H1 (cell line): ENCODE measurements at places on chromosomes 7 and 10.

GRCh38 chr7:45233249-45233775 lies 75.7 kb downstream of the RAMP3 start:
- H3K4me1 ChIP-seq: no peaks in the 10 kb centered on the region
- no peaks in the 10 kb centered on the region for H3K36me3 ChIP-seq
- H3K27me3 ChIP-seq: no peaks in the 10 kb centered on the region
- H3K27ac ChIP-seq: no peak overlapping the region
- H3K4me3 ChIP-seq: no peak overlapping the region

DNA sequence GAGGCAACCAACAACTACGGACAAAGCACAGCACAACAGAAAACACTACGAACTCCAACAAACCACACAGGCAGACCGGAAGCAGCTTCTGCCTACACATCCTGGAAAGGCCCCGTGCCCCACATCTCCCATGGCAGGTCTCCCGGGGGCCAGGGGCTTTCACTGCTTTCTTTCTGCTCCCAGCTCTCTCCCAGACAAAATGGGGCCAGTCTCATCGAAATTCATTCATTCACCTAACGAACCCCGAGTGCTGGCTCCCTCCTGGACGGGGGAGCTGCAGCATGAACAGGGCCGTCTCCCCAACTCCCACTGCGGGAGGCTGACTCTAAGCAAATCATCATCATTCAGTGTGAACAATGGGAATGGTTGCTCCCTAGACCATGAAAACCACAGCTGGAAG lies 47.6 kb upstream of the NANOS1 start:
- H3K36me3 ChIP-seq: no peaks in the 10 kb centered on the region
- H3K27me3 ChIP-seq: no peaks in the 10 kb centered on the region
- no peak overlapping the region for H3K27ac ChIP-seq
- no peak for DNase-seq

GRCh38 chr10:12372846-12373245 lies 23.5 kb downstream of the CAMK1D start:
- no peak overlapping the region for H3K27ac ChIP-seq
- no peaks in the 10 kb centered on the region for H3K27me3 ChIP-seq
- no peak overlapping the region for H3K4me3 ChIP-seq
- H3K4me1 ChIP-seq: no peaks in the 10 kb centered on the region

- H3K36me3 ChIP-seq: no peaks in the 10 kb centered on the region
- no peaks in the 10 kb centered on the region for H3K27me3 ChIP-seq
- DNase-seq: no peak
- no peaks in the 10 kb centered on the region for H3K4me1 ChIP-seq
These were observed 7.2 kb upstream of the HGF start for GRCh38 chr7:81776948-81777630.

DNA sequence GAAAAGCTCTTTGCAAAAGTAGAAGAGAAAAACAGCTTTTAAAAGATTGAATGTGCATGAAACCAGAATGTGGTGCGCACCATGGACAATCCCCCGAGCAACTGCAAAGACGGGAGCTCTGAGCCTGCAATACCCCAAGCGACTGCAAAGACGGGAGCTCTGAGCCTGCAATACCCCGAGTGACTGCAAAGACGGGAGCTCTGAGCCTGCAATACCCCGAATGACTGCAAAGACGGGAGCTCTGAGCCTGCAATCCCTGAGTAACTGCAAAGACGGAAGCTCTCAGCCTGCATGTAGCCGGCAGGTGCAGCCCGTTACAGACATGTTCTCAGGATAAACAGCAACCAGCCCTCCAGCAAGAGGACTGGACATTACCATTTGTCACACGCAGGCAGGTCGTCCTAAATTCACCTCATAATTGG lies 6.2 kb downstream of the ZNF775 start:
- H3K4me3 ChIP-seq: no peak overlapping the region
- peaks cover 38% of the 10 kb centered on the region for H3K36me3 ChIP-seq
- peaks cover 37% of the 10 kb centered on the region for H3K4me1 ChIP-seq
- H3K27me3 ChIP-seq: no peaks in the 10 kb centered on the region
- 0 out of 2 replicates have a peak overlapping the region, but pooled peaks have one; percentile 1 for H3K27ac ChIP-seq
- DNase-seq: no peak

GRCh38 chr10:31101123-31101522 lies 69.5 kb upstream of the ZNF438 start:
- no peaks in the 10 kb centered on the region for H3K36me3 ChIP-seq
- H3K4me3 ChIP-seq: no peak overlapping the region
- DNase-seq: no peak
- no peaks in the 10 kb centered on the region for H3K4me1 ChIP-seq
- no peak overlapping the region for H3K27ac ChIP-seq

GRCh38 chr10:56561336-56561735 lies 200.3 kb upstream of the ZWINT start:
- H3K4me1 ChIP-seq: no peaks in the 10 kb centered on the region
- no peak overlapping the region for H3K4me3 ChIP-seq
- no peak for DNase-seq
- no peaks in the 10 kb centered on the region for H3K36me3 ChIP-seq
- no peaks in the 10 kb centered on the region for H3K27me3 ChIP-seq

GRCh38 chr7:156886020-156886795 lies 6.8 kb downstream of the LMBR1 start:
- no peaks in the 10 kb centered on the region for H3K4me1 ChIP-seq
- no peaks in the 10 kb centered on the region for H3K36me3 ChIP-seq
- no peak overlapping the region for H3K27ac ChIP-seq
- DNase-seq: no peak
- H3K27me3 ChIP-seq: no peaks in the 10 kb centered on the region
- no peak overlapping the region for H3K4me3 ChIP-seq

GRCh38 chr7:149147752-149148653 lies 750 bp downstream of the ZNF398 start:
- no peaks in the 10 kb centered on the region for H3K36me3 ChIP-seq
- no peaks in the 10 kb centered on the region for H3K27me3 ChIP-seq
- H3K4me3 ChIP-seq: peak overlapping the region; percentile 80
- peak; percentile 63 for DNase-seq
- peaks cover 20% of the 10 kb centered on the region for H3K4me1 ChIP-seq

DNA sequence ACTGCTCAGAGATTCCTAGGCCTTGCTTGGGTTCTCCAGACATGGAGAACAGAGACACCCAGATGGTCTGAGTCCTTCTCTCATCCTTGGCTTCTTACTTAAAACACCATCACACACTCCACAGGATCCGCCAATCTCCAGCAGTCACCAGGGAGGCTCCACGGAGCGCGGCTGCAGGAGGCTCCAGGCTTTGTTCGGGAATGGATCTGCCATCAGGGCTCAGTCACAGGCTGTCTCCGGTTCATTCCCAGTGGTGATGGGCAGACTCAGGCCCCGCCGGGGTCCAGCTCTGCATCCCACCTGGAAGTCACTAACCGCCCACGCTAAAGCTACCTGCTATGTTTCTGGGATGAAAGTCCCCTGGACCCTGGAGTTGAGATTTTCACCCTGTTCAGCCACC lies 312.9 kb downstream of the TCERG1L start:
- H3K36me3 ChIP-seq: no peaks in the 10 kb centered on the region
- DNase-seq: no peak
- H3K4me3 ChIP-seq: no peak overlapping the region

DNA sequence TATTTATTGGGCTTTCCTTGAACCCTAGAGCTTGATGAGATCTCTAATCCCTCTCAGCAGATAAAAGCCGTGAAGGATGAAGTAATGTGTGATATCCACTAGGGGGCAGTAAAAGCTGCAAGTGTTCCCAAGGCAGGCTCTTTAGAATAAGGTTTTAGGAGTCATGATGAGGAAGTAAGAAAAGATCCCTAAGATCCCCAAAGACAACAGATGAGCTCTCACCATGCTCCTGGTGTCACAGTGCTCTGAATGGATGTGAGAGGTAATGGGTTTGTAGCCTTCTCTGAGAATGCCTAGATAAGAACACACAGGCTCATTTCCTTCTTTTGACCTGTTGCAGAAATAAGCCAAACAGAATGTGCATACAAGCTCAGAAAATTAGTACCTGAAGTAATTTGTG lies 70.4 kb upstream of the ITPRID1 start:
- no peaks in the 10 kb centered on the region for H3K4me1 ChIP-seq
- H3K27ac ChIP-seq: no peak overlapping the region
- DNase-seq: no peak
- no peaks in the 10 kb centered on the region for H3K36me3 ChIP-seq
- 0 out of 2 replicates have a peak, but pooled peaks cover 2% of the 10 kb centered on the region for H3K27me3 ChIP-seq
- H3K4me3 ChIP-seq: no peak overlapping the region
